ENCODE measurements at places on chromosomes 12 and 14.

GRCh38 chr12:46271863-46272262 is 3.0 kb upstream of the SLC38A1 start:
- DNase-seq, result no peak

GRCh38 chr12:981961-982360 is 9.1 kb upstream of the ERC1 start:
- DNase-seq, result no peak

- DNase-seq, result no peak
Measured at GRCh38 chr12:71060426-71060825, 97.4 kb downstream of the TSPAN8 start.

DNA sequence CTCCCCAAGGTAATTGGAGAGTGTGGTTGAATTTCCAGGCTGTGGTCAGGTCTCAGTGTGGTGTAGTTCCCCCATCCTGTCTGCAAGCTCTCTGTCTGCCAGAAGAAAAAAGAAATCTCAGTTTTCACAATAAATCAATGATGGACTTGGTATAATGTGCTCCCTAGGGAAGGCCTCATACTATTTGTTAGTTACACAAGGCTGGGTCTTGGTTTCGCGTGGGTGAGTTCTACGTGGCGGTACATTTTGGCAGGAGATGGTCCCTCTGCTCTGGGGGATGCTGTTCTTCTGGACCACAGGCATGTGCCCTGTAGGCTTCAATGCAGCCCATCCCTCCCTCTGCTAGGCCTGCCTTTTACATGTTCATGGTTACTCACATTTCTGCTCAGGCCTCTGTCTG is 206.4 kb upstream of the PELI2 start:
- DNase-seq, result no peak

DNA sequence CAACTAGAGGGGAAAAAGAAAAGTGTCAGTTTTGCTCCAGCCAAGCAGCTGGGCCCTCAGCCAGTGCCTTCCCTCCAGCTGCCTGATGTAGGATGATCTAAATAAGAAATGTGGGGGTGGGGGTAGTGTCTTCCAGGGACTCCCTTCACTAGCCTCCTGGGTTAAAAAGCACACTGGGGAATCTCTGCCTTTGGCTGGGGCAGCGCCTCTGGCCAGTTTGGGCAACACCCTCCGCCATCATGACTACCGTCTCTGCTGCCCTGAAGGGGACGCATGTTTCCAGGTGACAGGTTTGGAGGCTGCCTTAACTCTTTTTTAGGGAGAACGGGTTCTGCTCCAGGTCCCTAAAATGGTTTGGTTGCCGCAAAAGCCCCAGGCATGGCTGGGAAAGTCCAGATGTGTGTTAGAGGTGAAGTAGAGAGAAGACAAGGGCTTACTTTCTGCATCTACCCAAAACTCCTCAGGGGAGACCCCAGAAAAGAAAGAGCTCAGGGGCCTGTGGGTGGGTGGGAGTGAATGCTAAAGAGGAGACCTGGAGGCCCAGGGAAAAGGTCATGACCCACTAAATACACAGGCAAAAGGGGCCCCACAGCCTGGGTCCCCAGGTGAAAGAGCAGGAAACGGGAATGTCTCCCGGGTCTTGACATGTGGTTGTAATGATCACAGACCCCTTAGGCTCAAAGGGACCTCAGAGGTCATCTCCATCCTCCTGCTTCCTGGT is 132.8 kb upstream of the CCND2 start:
- no peak for DNase-seq

DNA sequence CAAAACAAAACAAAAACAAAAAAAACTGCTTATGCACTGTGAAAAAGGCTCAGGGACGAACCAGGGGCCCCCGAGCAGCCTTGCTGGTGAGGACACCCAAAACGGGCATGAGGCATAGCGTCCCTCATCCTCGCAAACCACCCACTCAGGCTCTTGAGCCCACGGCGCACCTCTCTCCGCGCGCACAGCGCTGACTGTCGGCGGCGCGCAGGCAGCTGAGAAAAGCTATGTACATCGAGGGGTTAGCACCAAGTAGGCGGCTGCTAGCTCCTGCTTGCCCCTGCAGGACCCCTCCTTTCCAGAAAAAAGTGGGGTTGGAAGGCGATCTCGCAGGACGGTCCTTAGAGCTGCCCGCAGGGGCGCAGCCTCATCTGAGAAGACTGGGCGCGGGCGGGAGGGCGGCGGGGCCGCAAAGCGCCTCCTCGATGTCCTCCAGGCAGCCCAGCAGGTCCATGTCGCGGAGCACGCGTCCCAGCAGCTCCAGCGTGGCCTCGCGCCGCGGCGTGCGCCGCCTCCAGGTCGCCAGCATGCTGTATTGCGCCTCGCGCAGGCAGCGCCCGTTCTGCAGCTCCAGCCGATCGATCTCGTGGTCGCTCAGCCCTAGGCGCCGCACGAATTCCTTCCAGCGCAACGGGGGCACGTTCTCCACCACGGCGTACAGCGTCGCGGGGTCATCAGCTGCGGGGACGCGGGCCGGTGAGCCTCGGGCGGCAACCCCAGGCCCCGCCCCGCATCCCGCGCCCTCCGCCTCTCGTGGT is 12.8 kb downstream of the TNFRSF1A start:
- DNase-seq, result no peak

Data from activated T-cell treated with anti-CD3 and anti-CD28 coated beads for 4 hours (primary cell).